ENCODE measurements at places on chromosomes 6 and 20.

GRCh38 chr6:37004044-37004980 is 1.1 kb upstream of the FGD2 start:
- no peak for DNase-seq

- peak; percentile 13 for DNase-seq
Observed at GRCh38 chr6:7112741-7113313, 5.1 kb downstream of the RREB1 start.

- no peak for DNase-seq
Observed at GRCh38 chr6:42158631-42159030, 14.5 kb upstream of the GUCA1A start.

DNA sequence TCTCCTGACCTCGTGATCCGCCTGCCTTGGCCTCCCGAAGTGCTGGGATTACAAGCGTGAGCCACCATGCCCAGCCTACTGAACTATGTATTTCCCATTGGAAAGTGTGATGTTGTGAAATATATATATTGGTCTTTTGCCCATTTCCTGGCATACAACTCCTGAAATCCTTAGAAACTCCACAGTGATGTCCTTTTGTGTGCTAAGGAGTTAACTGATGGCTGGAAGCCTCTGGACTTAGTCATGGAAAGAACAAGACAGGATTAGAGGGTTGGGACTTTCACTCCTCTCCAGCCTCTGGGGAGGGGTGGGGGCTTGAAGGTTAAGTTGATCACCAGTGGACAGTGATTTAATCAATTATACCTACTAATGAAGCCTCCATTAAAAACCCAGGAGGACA is 7.1 kb downstream of the PANK2 start:
- DNase-seq, result no peak

DNA sequence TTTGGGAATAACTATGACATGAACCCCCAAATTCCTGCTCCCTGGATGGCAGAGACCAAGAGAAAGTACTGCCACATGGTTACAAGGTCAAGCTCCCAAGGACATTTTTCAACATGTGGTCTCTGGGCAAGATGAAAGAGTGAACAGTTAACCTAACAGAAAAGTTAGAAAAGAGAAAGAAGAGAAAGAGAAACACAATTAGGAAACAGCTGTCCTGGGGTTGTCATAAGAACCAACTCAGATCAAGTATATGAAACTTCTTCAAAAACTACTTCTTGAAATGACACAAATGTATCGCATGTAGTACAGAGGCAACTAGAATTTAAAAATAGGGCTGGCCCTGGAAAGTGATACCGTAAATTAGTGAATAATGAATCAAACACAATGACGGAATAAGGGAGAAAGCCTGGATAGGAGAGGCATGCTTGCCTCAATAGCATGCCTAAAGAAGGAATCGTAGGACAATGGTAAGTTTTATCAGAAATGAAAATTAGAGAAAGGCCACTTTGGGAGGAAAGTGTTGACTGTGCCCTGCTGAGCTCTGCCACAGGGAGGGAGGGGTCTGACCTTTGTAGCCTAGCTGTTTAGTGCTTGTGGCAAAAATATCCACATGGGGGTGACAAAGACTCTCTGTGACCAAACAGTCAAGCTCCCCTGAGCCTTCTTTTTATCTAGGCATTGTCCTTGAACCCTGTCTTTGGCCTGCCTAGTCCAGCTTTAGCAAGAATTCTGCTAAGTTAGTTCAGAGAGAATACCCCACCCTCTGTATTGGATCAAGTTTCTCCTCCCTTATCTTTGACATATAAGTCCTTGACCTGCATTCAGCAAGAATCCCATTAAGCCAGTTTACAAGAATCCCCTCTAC is 4.3 kb upstream of the DCBLD1 start:
- no peak for DNase-seq

- DNase-seq, result no peak
Observed at GRCh38 chr6:138063726-138064125, 43.5 kb downstream of the PERP start.

DNA sequence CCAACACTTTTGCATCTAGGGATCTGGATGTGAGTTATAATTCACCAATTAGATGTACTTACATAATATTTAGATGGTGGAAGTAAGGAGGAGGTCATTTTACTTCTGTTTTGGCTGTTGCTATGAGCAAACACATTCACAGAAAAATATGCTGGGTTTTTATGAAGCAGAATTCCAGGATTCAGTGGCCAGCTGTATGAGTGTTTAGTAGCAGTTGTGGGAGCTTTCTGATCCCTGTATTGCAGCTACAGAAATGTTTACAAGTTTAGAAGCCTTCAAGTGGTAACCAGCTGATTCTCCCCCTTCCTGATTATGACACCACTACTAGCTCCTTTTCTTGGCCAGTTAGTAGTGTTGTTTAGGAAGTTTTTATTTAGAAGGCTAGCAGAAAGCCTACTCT is 177.0 kb downstream of the TENT5A start:
- DNase-seq, result no peak

GRCh38 chr6:26118999-26119398 is 31.8 kb downstream of the HFE start:
- DNase-seq, result no peak

DNA sequence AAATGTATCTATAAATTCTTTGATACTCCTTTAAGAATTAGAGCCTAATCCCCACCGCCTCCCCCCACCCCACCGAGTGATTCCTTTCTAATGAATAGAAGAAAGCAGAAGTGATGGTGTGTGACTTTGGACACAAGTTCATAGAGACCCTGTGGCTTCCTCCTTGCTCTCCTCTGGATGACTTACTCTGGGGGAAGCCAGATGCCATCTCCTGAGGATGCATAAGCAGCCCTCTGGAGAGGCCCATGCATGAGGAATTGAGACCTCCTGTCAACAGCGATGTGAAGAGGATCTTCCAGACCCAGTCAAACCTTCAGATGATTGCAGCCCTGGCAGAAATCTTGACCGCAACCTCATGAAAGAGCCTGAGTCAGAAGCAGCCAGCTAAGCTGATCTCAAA is 21.1 kb downstream of the AHCY start:
- DNase-seq, result no peak

DNA sequence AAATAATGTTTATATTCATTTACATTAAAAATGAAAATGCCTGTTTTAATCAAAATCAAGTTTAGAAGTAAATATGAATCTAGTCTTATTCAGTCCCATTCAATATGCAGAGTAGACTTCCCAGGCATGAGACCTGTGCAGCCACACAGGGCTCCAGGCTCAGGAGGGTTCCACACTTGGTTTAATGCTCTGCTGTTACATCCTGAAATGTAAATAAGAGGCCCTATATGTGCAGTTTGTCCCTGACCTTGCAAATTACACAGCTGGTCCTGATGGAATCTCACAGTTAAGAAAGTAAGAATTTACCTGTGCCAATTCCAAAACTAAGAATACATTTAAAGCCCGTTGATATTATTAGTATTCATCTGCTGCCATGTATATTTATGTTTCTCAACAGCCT is 79.4 kb downstream of the ARHGAP18 start:
- DNase-seq, result no peak

- no peak for DNase-seq
Observed at GRCh38 chr6:22145823-22146677, 150.8 kb downstream of the PRL start.

- no peak for DNase-seq
Observed at GRCh38 chr6:16441262-16441661, 202.9 kb downstream of the GMPR start.

DNA sequence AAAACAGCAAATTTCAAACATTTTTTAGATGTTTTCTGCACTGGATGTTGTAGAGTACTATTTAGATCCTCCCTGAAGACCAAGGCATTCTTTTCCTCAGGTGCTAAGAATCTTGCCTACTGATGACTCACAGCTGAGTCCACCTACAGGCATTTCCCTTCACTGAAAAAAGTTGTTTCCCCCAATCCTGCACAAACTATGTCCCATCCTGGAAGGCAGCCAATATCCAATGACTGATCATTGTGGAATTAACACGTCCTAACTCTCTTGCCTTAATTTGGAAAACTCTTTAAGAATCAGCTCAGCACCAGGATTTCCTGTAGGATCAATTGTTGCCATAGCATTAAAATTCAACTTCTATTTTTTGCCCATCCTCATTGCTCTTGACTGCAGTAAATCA is 268.4 kb upstream of the IRAK1BP1 start:
- no peak for DNase-seq

DNA sequence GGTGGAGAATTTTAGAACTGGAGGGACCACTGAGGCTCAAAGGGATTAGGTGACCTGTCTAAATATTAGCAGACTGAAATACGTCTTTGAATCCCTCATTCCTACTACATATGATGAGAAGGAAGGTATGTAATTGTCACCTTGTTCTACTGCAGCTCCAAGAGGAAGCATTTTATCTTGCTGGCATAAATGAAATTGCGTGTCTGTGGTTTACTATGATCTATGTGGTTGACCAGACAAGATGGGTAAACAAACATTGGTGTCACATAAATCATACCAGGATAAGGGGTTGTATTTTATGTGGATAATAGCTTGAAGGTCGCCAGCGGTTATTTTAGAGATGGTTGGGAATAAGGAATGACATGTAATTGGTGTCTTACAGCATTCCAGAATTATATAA is 78.2 kb downstream of the LAMA4 start:
- no peak for DNase-seq

- no peak for DNase-seq
Observed at GRCh38 chr20:51431321-51431720, 111.2 kb downstream of the NFATC2 start.

GRCh38 chr6:119328892-119329793 is 20.4 kb downstream of the MAN1A1 start:
- no peak for DNase-seq

DNA sequence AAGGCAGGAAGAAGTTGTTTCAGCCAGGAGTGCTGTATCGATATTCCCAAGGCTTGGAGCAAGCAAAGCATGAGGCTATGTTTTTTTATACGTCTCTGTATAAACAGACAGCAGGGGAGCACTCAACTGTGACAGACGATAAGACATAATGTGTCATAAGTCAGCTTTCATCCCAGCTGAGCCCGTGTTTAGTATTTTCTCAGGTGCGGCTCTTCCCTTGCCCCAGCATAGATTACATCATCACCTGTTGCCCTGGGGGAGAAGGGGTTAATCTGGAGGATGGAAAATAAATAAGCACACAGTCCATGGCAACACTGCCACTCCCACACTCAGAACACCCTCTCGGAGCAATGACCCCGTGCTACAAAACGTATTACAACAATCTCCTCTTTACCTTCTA is 22.1 kb upstream of the KCNK5 start:
- no peak for DNase-seq

DNA sequence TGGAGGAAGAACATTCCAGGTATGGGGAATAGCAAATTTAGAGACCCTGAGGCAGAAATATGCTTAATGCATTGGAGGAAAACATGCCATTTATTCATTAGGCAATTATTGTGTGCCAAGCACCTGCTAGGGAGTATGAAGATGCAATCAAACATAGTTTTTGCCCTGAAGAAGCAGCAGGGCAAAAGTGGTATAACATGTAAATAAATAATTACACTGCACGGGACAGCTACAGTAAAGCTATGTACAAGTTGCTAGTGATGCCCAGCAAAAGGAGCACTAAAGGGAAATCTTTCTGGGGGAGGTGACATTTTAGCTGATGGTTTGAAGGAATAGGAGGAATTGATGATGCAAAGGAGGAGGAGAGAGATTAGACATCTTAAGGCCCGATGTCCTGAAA is 624 bp upstream of the TJAP1 start:
- DNase-seq, result no peak

DNA sequence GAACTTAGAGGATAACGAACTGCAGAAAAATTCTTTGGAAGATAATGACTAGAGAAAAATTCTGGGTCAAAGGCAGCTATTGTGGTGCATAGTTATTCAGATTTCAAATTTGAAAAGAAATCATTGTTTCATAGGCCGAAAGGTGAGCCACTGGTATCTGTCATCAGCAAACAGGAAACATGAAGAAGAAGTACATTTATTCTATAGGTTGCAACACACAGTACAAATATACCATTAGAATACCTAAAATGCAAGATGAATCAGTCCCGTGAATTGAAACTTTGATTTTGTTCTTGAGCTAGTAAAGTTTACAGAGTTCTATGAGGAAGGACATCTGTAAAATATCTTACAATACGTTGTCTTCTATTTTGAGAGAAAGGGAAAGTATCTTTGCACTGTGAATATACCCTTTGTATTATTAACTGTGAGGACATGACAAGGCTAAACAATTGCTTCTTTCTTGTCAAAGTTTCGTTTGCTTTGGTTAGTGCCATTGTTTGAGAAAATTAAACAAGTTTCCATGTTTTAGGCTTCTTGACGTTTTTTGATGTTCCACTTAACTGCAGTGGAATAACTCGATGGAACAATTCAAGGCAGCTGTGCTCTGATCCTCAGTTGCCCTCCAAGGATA is 84.7 kb downstream of the HDGFL1 start:
- DNase-seq, result no peak

DNA sequence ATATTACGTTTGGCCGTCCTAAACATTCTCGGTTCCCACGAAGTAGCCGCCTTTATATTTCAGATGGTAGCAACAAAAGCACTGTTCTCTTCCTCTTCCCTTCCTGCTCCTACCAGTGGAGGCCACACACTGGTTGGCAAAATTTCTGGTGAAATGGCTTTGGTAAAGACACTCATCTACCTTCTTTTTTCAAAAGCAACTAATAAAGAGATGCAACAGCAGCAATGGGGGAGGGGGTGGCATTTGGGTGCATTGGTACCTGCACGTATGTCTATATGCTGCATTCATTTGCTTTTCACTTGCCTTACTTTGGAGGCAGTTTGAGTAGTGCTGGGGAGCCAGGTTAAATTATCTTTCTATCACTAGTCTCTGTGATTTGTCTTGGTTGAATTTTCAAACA is 6.0 kb downstream of the POU3F2 start:
- DNase-seq, result no peak

GRCh38 chr6:131139599-131139998 is 4.3 kb downstream of the AKAP7 start:
- DNase-seq, result no peak

DNA sequence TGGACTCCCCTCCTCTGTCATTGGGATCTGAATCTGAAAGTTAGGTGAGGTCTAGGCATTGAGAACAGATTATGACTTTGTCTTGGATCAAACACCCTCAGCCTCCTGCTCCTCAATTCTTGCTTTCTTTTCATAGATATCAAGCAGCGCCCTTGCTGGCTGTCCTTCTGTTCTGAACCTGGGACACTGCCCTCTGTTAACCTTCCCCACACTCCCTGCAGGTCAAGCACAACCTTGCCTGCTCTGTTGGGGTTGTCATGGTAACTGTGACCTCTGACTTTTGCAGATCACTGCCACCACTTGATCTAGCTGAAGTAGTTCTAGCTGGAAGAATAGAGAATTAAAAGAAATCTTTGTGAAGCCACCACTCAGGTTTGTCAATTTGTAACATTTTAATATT is 16.4 kb upstream of the MICA start:
- no peak for DNase-seq

- no peak for DNase-seq
Observed at GRCh38 chr20:43188234-43188653, 1.5 kb downstream of the PTPRT start.

DNA sequence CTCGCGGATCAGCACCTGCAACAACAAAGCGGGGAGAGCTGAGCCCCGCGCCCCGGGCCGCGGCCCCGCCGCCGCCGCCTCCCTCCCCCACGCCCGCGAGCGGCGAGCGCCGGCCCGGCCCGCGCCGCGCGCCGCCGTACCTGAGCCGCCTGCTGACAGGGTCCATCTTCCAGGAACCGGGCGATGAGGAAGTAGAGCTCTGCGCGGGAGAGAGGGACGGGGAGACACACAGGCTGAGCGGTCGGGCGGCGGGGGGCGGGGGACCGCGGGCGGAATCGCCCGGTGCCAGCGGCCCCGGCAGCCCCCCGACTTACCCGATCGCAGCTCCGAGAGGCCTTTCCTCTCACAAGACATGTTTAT is 359 bp downstream of the PHIP start:
- DNase-seq, result peak; percentile 0
